T-cell (primary cell): ENCODE measurements at places on chromosomes 6 and 20. TPM values are rescaled to one million over a fixed set of nuclear protein-coding genes. Genes with fewer than 3 reads are reported as not detected.

The LAMP5 gene
- not detected for total RNA-seq

The GRM4 gene
- total RNA-seq, result 0.10 TPM

The SUPT3H gene
- total RNA-seq, result 9.5 TPM

The ZNF512B gene
- total RNA-seq, result 26.3 TPM

- DNase-seq, result no peak
These were observed 388.4 kb upstream of the GJE1 start for GRCh38 chr6:141744194-141744925.

DNA sequence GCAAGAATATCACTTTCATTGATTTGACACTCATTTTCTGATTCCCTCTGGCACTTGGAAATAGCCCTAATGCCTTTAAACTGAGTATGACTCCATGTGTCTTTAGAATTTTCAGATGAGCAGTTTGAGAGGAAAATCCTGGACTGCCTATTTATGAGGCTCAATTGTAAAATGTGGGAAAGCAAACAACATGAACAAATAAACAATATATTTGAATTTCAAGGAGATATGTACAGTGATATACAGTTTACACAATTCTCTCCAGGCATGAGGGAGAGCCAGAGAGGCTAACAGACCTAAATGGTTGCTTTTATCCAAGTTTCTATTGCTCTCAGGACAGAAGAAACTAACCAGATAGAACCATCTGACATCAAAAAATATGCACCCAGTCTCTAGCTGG, 748.2 kb upstream of the NRSN1 start:
- no peak for DNase-seq

DNA sequence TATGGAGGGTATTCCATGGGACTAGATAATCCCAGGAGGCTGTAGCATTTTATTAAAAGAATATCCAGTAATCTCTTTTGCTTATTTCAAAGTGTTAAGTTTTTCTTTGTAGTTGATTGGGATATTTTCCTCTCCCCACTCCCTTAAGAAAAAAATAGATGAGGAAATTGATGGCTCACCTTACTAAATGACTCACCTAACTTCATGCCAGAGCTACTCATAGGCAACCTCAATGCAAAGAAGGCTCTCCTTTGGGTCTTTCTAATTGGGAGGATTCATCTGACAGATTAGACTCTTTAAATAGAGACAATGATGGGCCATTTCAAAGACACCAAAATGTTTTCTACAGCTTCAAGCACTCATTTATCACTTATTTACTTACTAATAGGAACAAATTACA, 528.5 kb upstream of the BTBD3 start:
- no peak for DNase-seq

GRCh38 chr6:130615816-130616215, 211.4 kb upstream of the SMLR1 start:
- DNase-seq, result no peak

GRCh38 chr6:36028877-36029324, 1.3 kb downstream of the MAPK14 start:
- DNase-seq, result peak; percentile 67

- no peak for DNase-seq
These were observed 825.7 kb upstream of the MAP3K7 start for GRCh38 chr6:91412532-91412931.
